ENCODE measurements at places on chromosomes 7 and 10.

GRCh38 chr7:103577059-103577458 lies 131.1 kb upstream of the SLC26A5 start:
- no peaks in the 10 kb centered on the region for H3K4me1 ChIP-seq
- H3K4me3 ChIP-seq = no peak overlapping the region
- no peak overlapping the region for H3K27ac ChIP-seq
- H3K36me3 ChIP-seq = no peaks in the 10 kb centered on the region
- H3K27me3 ChIP-seq = no peaks in the 10 kb centered on the region
- no peak for DNase-seq

GRCh38 chr7:134852625-134853024 lies 73.2 kb downstream of the CALD1 start:
- H3K27me3 ChIP-seq = no peaks in the 10 kb centered on the region
- H3K4me1 ChIP-seq = no peaks in the 10 kb centered on the region
- DNase-seq = no peak

- peak; percentile 43 for DNase-seq
- H3K4me3 ChIP-seq = peak overlapping the region; percentile 83
- H3K4me1 ChIP-seq = no peaks in the 10 kb centered on the region
- H3K27ac ChIP-seq = peak overlapping the region; percentile 82
Observed at GRCh38 chr10:97399843-97400545, 1.1 kb downstream of the RRP12 start.

DNA sequence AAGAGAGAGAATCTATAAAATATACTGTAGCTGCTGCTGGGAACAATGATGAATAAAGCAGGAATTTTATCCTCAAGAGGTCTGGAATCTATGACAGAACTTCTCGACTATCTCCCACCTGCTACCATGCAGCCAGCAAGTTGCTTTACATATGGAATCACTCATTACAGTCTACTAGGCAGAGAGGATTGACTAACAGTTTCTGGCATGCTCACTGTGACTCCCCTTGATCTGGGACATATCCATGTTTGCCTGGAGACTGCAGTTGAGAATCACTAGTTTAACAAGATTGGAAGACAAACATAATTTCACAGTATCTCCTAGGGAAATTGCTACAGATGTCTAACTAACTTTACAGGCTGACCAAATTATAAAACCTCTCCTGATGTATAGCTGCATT lies 13.3 kb downstream of the GPR37 start:
- H3K36me3 ChIP-seq = no peaks in the 10 kb centered on the region
- DNase-seq = no peak
- H3K27ac ChIP-seq = no peak overlapping the region

DNA sequence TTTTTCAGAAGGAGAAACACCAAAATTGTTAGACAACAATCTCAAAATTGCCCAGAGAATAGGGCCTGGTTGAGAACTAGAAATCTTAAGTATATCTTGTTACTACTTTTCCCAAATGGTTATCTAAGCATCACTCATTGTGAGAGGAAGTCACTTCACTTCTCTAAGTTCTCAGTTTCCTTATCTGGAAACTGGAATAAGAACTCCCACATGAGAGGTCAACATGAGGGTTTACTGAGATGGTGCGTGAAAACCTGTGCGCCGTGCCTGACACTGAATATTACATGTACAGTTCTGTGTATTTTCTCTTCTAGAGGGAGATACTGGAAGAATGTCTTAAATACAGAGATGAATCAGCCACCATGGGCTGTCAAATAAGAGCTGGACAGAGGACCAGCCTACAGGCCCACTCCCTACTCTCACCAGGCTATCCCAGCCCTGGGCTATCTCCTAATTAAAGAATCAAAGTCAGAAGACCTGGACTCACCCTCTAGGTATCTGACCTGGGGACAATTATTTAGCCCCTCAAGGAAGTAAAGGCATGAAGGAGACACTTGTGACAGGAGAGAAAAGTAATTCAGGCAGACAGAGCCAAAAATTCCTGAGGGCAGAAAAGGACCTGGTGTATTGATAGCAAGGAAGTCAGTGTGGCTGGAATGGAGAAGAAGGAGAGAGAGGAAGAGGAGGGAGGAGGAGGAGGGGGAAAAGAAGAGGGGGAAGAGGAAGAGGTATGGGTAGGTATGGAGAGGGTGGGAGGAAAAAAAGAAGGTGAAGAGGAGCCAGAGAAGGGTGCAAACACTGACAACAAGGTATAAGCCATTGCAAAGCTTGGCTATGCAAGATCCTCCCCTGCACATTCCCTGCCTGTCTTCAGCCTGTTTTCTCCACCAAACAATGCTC lies 44.9 kb downstream of the CCDC71L start:
- no peaks in the 10 kb centered on the region for H3K36me3 ChIP-seq
- no peaks in the 10 kb centered on the region for H3K27me3 ChIP-seq
- DNase-seq = no peak
- H3K4me3 ChIP-seq = no peak overlapping the region

All from K562 (cell line).